Placental pericyte (primary cell): ENCODE measurements at places on chromosomes 11 and 22. TPM values are rescaled to one million over a fixed set of nuclear protein-coding genes. Genes with fewer than 3 reads are reported as not detected.

CATSPERZ gene
- total RNA-seq, result 0.44 TPM in 1 of 2 replicates, not detected in the other

TRIM22 gene
- 54.7 and 57.0 TPM in 2 replicates for total RNA-seq

MS4A14 gene
- not detected in 2 replicates for total RNA-seq

LRFN4 gene
- total RNA-seq, result 11.6 and 26.6 TPM in 2 replicates

SAC3D1 gene
- 6.3 and 19.3 TPM in 2 replicates for total RNA-seq

DDI1 gene
- not detected in 2 replicates for total RNA-seq
